ENCODE measurements at places on chromosomes 6 and 20. TPM values are rescaled to one million over a fixed set of nuclear protein-coding genes. Genes with fewer than 3 reads are reported as not detected.

TGM3 gene
- total RNA-seq = not detected

B4GALT5 gene
- total RNA-seq = 30.9 TPM

GRCh38 chr6:163688739-163689362, 274.3 kb downstream of the QKI start:
- no peak overlapping the region for H3K27ac ChIP-seq
- DNase-seq = no peak
- no peaks in the 10 kb centered on the region for H3K36me3 ChIP-seq
- peaks cover 8% of the 10 kb centered on the region for H3K27me3 ChIP-seq
- H3K4me3 ChIP-seq = no peak overlapping the region

DNA sequence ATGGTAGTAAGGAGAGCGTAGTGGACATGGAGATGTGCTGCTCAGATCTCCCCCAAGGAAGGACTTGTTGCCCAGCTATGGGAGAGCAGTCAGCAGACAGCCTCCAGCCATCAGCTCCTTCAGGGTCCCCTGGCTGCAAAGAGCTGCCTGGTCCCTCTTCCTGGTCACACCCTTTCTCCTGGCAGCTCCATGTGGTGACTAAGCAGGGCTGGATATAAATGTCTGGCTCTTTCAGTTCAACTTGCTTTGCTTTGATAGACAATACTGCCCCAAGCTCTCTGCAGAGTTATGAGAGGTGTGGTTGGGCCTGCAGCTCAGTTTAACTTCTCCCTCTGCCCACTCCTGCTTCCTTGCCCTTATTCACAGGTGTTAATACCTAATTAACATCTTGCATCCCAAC, 64.1 kb upstream of the DDR1 start:
- DNase-seq = no peak
- H3K36me3 ChIP-seq = peaks cover 18% of the 10 kb centered on the region
- H3K4me3 ChIP-seq = no peak overlapping the region
- no peaks in the 10 kb centered on the region for H3K27me3 ChIP-seq
- H3K4me1 ChIP-seq = peaks cover 56% of the 10 kb centered on the region

DNA sequence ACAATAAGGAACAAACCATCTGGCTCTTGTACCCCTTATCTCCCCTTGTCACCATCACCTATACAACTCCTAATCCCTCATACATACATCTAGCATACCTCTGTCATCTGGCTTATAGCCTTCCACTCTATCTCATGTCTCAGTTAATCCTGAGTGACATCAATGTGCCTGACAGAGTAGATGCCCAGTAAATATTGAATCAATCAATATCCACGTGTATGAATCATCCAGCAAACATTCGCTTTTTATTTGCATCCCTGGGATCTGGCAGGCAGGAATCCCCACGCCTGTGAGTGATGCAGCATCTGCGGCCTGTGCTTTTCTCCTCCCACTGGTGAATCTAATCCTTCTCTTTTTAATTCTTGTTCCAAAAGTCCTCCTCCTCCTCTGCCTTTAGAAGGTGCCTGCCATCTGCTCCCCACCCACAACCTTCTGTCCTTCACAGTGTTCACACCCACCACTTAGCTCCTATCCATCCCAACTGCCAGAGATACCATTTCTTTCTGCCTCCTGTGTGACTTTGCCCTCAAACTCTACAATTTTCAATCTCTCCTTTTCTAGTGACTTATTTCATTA, 37.6 kb downstream of the ZNF391 start:
- H3K4me1 ChIP-seq = peaks cover 10% of the 10 kb centered on the region
- H3K36me3 ChIP-seq = no peaks in the 10 kb centered on the region
- peaks cover 9% of the 10 kb centered on the region for H3K27me3 ChIP-seq
- DNase-seq = no peak

DNA sequence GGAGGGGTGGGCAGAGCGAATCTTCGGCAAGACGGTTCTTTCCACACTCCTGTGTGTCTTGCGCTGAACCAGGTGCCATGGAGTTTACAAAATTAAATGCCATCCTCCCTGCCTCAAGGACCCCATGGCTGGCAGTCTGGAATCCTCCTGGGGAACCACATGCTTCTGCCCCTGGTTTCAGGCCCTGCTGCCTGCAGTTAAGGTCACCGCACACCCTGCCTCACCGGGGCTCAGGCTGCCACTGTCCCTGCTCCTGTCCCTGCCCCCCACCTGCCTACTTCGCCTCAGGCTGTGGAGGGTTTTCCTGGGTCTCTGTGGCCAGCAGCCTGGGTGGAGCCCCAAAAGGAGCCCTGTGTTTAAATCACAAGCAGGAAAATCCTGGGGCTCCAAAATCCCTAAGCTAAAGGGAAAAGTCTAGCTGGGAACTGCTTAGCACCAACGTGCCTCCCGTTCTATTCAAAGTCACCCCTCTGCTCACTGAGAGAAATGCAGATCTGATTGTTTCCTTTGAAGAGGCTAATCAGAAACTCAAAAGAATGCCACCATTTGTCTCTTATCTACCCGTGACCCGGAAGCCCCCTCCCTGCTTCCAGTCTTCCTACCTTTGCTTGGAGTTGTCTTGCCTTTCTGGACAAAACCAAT, 10.6 kb upstream of the TTLL2 start:
- no peaks in the 10 kb centered on the region for H3K4me1 ChIP-seq
- no peak overlapping the region for H3K4me3 ChIP-seq
- no peaks in the 10 kb centered on the region for H3K36me3 ChIP-seq
- DNase-seq = no peak
- no peak overlapping the region for H3K27ac ChIP-seq

DNA sequence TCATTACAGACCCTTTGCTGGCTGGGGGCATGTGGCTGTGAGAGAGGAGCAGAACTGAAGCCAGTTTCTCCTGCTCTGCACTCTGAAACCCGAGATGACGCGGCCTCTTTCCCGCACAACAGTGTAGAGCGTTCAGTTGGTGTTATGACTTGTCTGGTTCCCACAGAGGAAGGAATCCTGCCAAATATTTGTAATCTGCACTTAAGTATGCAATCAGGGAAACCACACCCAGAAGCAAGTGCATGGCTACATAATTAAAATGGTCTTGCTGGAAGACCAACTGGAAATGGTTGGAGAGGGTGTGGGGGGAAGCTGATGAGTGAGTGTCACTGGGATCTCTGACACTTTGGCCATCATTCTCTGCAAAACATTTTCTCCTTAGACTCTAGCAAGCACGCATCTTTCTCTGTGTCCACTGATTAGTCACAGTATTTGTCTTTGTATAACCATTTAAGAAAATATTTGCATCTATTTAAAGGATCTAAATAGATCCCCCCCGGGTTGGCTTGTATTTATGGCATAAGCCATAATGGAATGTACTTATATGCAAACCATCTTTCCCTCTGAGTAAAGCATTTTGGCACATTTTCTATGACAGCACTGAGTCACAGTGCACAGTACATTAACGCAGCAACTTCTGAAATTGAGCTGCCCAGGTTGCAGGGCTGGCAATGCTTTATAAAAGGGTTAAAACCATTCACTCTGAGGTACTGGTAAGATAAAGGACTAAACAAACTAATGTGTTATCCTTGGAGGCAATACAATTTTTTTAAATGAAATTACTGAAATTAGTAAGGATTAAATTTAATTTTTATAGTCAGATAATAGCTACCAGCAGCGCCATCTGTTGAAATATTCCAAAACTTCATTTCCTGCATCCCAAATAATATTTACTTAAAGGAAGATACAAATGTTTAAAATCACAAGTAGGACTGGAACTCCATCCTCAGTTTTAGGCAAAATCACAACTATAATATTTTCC, 76.7 kb downstream of the FOXC1 start:
- no peaks in the 10 kb centered on the region for H3K36me3 ChIP-seq
- H3K27me3 ChIP-seq = no peaks in the 10 kb centered on the region
- H3K27ac ChIP-seq = no peak overlapping the region
- H3K4me1 ChIP-seq = no peaks in the 10 kb centered on the region

GRCh38 chr6:169803271-169803811, 51.9 kb downstream of the ERMARD start:
- peak; percentile 65 for DNase-seq
- peak overlapping the region; percentile 6 for H3K27ac ChIP-seq
- H3K4me1 ChIP-seq = peaks cover 52% of the 10 kb centered on the region

SNAI1 gene
- total RNA-seq = 0.61 TPM

HCRTR2 gene
- total RNA-seq = not detected

DNA sequence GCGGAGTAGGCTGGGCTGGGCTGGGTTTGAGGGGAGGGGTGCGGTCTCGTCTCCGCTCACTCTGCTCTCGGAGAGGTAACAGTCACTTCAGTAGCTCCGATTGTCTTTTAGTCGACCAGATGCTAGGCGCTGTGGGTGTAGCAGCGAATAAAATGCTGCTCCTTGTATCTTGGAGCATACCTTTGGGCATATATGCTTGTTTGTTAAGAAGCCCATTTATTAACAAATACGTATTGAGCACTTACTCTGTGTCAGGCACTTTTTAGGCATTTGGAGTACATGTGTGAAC, 545 bp downstream of the ACTR5 start:
- peaks cover 2% of the 10 kb centered on the region for H3K27me3 ChIP-seq
- H3K27ac ChIP-seq = peak overlapping the region; percentile 82
- H3K36me3 ChIP-seq = no peaks in the 10 kb centered on the region

OVOL2 gene
- not detected for total RNA-seq

RNF217 gene
- not detected for total RNA-seq

- H3K4me1 ChIP-seq = no peaks in the 10 kb centered on the region
- H3K27me3 ChIP-seq = no peaks in the 10 kb centered on the region
- no peak overlapping the region for H3K4me3 ChIP-seq
- no peak for DNase-seq
Observed at GRCh38 chr6:5250911-5251310, 9.8 kb downstream of the LYRM4 start.

PLA2G7 gene
- not detected for total RNA-seq

SPTLC3 gene
- total RNA-seq = 1.2 TPM

DNA sequence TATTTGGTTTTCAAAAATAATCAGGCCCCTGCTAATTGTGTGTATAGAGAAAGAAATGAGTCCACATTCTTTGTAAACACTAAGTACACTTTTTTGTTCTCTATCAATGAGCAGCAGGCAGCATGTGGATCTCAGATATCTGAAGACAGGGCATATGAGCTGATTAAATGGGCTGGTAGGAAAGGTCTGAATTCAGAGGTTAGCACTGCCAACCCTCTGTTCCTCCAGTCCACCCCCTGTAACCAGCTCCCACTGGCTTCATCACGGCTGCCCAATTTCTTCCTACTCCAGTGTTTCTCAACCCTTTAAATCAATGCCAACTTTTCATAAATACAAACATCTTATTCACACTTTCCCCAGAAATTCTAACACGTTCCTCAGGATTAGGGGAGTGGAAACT, 128.5 kb downstream of the TPBG start:
- no peak for DNase-seq
- H3K27me3 ChIP-seq = no peaks in the 10 kb centered on the region
- no peaks in the 10 kb centered on the region for H3K36me3 ChIP-seq
- H3K4me1 ChIP-seq = no peaks in the 10 kb centered on the region
- H3K27ac ChIP-seq = no peak overlapping the region

All from activated CD8-positive, alpha-beta memory T cell treated with anti-CD3 and anti-CD28 coated beads, Interleukin-2, amount 10 ng/mL, durations not matched to agents 7 days and 5 days (primary cell).